ENCODE measurements at places on chromosomes 3 and 15.

GRCh38 chr15:99086327-99086667 lies 18.6 kb upstream of the SYNM start:
- DNase-seq, result no peak

- DNase-seq, result no peak
These were observed 161.3 kb upstream of the GADL1 start for GRCh38 chr3:31055757-31056156.

- no peak for DNase-seq
These were observed 922 bp upstream of the TAMM41 start for GRCh38 chr3:11847607-11848006.

- peak; percentile 95 for DNase-seq
These were observed at the start of gene MST1R for GRCh38 chr3:49903451-49904424. Gene MST1R, minus strand, starts transcription at chr3:49903873. Its CDS starts 264 bp downstream, at chr3:49903609.

GRCh38 chr3:158831861-158832260 lies 30.0 kb downstream of the MFSD1 start:
- no peak for DNase-seq

DNA sequence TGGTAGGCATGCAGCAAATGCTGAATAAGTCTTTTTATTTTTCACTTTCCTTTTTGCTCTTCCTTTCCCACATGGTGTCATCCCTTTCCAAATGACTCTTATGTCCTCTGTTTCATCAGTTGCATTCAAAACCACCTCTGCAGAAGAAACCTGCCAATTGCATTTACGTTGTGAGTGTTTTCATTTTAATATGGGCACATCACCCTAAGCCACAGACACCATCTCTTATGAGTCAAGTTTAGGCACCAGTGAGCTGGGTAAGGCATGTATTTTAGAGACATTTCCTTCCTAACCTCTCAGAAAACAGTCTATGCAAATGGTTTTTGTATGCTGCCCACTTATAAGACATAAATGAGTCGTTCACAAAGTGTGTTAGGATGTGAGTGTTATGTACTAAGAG lies 223.3 kb upstream of the ADAMTS9 start:
- DNase-seq, result no peak
